ENCODE measurements at places on chromosomes 2 and 18.
A peak's percentile ranks its signal among the peaks of the same experiment; 100 is the strongest.

- DNase-seq = no peak
These were observed 14.6 kb upstream of the NPPC start for GRCh38 chr2:231940795-231941194.

DNA sequence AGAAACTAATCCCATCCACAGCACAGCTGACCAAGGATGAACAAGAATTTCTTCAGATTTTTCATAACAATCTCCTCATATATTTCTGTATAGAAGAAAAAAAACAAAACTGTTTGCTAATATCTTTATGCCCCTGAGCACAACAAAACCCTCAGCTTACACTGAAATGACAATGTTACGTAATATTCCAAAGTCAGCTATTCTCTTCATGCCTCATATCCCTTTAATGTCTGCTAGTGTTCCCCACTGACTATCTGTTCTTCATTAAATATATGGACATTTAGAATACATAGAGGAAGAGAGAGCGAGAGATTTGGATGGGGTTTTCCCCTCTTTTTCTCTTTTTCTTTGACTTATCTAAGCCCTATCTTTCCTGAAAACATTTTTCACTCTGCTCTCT, 87.9 kb upstream of the GULP1 start:
- no peak for DNase-seq

GRCh38 chr18:55479656-55480420, 108.2 kb downstream of the TCF4 start:
- no peak for DNase-seq

DNA sequence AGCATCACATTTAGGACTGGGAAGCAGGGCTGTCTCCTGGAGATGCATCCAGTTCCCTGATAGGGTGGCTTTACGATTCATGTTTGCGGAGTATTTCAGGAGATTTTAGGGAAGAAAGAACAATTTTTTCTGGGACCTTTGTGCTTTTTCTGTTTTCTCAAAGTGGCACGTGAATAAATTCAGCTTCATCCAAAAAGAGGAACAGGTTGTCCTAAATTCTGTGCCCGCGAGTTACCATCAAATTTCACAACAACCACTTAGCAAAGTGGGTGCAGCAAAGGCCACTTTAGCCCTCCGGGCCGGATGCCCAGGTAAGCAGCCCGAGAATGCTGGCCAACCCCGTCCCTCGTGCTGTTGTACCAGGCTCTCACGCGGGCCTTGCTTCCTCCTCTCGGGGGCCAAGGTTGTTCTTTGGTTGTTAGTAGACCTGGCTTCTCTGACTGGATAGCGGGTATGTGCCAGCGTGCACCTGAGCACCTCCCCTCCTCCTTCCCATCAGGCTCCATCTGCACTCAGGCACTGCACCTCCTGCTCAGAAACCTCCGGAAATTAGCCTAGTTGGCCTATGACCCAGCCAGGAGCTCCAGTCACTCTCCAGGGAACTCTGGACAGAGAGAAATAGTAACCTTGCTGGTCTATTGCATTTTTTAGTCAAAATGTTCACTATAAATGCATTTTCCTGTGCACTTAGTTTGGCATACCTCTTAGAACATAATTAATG, 83.0 kb downstream of the CMPK2 start:
- no peak for DNase-seq

DNA sequence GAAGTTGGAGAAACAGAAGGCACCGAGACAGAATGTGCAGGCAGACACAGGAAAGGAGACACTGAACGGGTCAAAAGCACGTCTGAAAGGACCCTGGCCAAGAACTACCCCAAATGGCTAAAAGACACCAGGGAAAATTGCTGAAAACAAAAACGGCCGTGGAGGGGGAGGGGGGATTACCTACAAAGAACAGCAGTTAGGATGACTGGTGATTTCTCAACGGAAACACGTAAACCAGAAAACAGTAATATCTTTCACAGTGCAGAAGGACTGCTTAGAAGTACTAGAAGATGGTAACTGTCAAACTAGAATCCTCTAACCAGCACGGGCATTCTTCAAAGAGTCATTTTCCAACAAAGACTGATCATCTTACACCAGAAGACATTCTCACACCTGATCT, 142.6 kb downstream of the HDAC4 start:
- no peak for DNase-seq

DNA sequence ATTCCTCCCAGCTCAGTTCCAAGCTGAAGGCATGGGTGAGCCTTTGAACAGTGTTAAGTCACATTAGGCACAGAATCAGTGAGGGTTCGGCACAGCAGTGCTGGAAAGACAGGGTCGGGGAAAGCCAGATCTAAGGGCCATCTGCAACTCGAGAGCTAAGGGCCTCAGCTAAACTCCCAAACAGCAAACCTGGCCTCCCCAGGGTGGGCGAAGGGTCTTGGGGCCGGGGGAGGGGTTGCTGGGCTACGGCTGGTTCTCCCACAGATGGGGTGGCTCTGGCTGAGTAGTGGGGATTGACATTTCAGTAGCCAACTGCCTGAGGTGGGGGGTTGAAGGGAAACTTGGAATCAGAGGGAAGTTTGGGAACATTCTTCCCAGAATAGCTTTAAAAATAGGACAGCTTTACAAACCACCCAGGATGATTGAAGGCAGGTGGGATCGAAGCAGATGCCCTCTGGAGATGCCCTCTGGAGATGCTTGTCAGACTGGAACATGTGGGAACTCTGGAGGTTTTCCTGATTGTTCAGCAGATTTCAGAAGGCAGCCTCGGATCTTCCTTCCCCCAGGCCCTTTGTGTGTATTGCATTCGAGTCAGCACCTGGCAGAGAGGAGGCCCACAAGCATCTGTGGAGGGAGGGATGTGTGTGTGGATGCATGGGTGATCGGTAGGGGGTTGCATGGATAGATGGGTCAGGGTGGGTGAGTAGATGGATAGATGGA, 156.4 kb downstream of the SMAD7 start:
- peak; percentile 3 for DNase-seq

- DNase-seq = no peak
These were observed 825.4 kb downstream of the DCDC2C start for GRCh38 chr2:4528773-4529172.

GRCh38 chr2:229869226-229869625, 52.6 kb downstream of the TRIP12 start:
- no peak for DNase-seq

DNA sequence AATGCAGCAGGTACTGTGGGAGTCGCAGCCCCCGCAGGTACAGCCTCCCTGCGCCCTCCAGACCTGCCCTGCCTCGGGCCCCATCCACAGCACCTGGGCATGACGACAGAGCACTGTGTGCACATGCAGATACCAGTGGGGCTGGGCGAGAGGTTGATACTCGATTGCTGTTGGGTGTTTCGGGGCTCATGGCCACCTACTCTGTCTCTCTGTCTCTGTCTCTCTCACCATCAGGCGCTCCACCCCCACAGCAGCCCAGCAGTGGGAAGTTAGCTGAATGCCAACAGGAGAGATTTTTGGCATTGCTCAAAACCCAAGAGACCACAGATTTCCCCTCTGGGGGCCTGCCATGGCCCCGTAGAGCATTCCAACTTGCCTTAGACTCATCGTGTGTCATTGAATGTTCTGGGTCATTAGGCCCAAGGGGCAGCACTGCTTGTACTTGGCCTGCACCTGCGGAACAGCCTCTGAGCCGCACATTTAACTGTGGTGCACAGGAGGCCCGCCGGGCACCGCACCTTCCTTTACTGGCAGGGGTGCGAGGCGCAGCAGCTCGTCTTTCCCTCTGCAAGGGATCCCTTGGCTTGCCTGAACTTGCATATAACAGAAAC, 18.8 kb downstream of the KCNIP3 start:
- DNase-seq = no peak

- no peak for DNase-seq
These were observed 192.4 kb upstream of the LRP1B start for GRCh38 chr2:142323206-142323605.

- DNase-seq = no peak
These were observed 239.1 kb downstream of the TSN start for GRCh38 chr2:121994238-121995206.

DNA sequence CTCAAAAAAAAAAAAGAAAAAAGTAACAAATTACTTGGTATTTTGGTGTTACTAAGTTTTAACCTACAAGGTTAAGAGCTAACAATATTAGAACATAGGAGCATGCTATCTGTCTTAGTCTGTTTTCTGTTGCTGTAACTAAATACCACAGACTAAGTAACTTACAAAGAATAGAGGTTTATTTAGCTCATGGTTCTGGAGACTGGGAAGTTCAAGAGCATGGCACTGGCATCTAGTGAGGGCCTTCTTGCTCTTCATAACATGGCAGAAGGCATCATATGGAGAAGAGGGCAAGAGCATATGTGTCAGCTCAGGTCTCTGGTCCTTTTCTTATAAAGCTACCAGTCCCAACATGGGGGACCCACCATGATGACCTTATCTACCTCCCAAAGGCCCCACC, 36.5 kb downstream of the SMARCAL1 start:
- no peak for DNase-seq

GRCh38 chr2:238263204-238264071, 23.6 kb upstream of the HES6 start:
- DNase-seq = peak; percentile 71

DNA sequence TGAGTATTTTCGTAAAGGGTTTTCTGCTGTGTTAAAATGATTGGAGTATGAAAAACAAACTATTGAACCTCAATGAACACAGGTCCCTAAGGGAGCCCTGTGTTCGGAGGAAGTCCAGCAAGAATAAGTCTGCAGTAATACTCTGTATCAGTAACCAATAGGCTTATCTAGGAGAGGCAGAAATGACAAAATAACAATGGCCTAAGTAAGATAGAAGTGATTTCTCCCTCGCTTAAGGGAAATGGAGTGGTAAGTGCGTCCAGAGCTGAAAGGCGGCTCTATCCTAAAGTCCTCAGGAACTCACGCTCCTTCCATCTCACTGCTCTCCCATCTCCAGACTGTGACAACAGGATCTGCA, 29.3 kb upstream of the MFSD6 start:
- DNase-seq = no peak

DNA sequence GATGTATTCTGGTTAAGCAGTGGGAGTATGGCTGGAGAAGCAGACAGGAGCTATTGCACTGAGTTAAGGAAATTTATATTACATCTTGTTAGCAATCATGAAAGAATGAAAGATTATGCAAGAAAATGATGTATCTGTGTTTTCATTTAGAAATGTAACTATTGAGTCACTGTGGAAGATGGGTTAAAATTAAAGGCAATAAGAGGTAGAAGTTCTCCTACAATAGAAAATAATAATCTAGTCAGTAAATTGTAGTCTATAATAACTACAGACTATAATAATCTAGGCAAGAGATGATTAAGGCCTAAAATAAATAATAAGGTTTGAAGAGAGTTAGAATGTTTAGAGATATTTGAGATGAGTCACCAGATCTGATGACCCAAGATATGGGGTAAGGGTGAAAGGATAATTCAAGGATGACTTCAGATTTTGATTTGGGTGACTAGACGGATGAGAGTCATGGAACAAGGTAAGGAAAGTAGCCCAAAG, 371.9 kb upstream of the KCNH7 start:
- DNase-seq = no peak

- no peak for DNase-seq
These were observed 78.4 kb upstream of the ZC3H15 start for GRCh38 chr2:186407611-186408010.

GRCh38 chr2:239519089-239519920, 118.5 kb upstream of the HDAC4 start:
- DNase-seq = no peak

GRCh38 chr2:16653083-16653375, 12.6 kb downstream of the CYRIA start:
- DNase-seq = no peak

GRCh38 chr2:214607051-214607450, 196.2 kb downstream of the VWC2L start:
- no peak for DNase-seq

DNA sequence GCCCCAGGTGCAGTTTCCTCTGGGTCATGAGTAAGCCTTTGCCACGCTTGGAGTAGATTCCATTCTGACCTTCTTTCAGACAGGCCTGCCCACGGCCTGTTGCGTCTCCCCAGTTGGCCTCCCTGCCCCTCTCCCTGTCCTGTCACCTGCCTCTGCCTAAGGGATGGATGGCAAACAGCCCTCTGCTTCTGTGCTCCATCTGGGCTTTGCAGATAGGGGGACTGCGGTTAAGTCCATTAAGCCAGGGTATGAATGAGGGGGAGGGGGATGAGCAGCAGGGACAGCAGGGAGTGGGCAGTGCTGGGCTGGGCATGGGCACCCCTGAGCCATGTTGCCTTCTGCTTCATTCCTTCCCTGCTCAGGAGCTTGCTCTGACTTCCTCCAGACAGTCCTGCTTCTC, 37.6 kb upstream of the B3GNT7 start:
- DNase-seq = no peak

DNA sequence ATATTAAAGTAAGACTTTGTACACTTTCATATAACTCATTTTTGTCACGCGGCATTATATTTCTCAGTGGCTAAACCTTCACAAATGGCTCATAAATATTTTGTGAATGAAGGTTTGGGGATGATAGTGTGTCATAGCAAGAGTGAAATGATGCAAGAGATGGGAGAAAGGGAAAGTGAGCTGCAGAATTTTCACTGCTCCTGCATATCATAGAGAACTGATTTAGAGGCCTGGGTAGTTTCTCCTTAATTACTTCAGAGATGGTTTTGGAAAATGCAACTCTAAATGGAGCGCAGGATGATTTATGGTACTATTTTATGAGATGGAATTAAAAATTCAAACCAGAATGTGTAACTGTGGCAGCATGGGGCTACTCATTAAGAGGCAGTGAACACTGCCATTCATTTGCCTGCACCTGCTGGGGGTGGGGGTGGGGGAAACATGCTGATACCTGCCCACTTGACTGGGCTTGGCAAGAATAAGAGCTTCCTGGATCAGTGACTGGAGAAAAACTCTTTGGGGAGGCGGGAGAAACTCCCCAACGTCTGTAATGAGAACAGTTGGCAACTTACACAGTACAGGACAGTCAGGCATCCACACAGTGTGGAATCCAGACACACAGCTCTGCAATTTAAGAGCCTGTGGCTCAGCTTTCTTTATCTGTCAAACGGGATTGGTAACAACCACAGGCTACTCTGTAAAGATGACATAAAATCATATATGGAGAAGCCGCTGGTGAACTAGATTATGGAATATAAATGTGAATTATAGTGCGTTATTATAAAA, 941.9 kb downstream of the SLC4A3 start:
- DNase-seq = no peak

DNA sequence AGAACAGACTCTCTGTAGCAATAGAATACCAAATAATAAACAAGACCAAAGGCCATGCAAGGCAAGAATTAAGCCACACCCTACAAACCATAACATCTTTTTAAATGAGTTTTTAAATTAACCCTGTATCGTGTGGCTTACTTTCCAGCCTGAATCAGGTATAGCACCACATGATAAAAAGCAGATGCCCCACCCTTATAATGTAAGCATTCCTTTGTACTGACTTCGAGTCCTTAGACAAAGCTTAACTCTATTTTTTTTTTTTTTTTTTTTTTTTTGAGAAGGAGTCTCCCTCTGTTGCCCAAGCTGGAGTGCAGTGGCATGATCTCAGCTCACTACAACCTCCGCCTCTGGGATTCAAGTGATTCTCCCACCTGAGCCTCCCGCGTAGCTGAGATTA, 1.7 kb upstream of the C2orf42 start:
- DNase-seq = no peak

GRCh38 chr18:47772374-47773248, 157.8 kb downstream of the SMAD2 start:
- peak; percentile 61 for DNase-seq
